ENCODE measurements at places on chromosomes 13 and 19.

DNA sequence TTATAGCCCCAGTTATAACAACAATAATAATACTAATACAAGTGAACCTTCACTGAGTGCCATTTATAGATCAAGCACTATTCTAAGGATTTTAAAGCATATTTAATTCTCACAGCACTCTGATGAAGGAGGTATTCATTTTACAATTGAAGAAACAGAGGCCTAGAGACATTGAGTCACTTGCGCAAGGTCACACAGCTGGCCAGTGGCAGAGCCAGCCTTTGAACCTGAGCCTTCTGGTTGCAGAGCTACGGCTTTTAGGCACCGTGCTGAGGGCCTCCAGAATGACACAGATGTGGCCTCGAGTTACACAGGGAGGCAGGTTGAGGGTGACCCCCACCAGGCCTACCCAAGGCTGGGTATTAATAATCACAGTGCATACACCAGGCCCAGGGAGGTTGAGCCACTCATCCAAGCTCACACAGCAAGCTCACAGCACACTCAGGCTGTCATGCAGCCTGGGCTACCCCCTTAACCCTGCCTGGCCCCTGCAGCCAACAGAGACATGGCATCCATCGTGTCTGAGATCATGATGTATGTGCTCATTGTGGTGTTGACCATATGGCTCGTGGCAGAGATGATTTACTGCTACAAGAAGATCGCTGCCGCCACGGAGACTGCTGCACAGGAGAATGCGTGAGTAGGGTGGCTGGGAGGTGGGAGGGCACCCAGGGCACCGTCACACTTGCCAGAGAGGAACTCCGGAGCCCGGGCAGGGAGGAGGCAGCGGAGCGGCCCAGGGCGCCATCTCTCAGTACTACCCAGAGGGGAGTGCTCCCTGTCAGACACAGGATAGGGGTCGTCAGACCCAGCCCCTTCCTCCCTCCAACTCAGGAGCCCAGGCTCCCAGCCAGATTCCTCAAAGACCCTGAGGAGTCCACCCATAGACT, 2.7 kb upstream of the HPN start:
- DNase-seq = no peak

- no peak for DNase-seq
These were observed 661.0 kb upstream of the MIR17HG start for GRCh38 chr13:90686442-90686841.

DNA sequence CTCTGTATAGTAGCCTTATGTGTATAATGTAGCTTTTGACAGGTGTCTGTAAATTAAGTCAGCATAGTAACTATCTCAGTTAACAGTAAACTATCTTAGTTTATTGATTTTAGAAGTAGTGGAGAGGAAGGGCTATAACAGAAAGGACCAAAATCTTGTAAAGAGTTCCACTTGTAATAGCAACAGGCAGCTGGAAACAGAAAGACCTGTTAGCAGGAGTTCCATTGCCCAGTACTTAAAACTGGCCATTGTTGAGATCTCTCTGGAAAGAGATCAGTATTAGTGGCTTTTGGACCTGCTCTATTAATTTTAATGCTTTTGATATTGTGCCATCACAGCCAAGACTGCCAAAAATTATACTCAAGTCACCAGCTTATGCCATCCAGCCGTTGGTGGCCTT, 32.0 kb upstream of the GARRE1 start:
- no peak for DNase-seq

- DNase-seq = no peak
These were observed 802.1 kb upstream of the SLITRK6 start for GRCh38 chr13:86601351-86601750.

GRCh38 chr19:49589502-49589905, 1.5 kb upstream of the PRR12 start:
- no peak for DNase-seq

DNA sequence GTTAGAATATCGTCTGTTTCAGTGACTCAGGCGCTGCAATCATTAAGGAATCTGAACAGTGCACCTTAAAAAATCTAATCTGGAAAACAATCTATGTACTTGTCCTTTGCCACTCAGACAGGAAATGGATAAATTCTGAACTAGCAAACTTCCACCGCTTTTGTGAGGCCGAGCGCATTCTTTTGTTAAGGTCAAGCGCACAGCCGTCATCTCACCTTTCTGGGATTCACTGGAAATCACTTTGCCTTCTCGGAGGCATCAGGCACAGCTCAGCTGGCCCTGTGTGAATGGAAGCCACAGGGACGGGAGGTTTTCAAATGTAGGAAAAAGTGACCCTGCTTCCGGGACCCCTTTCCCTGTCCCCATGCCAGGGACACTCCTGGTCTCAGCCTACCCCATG, 28.2 kb upstream of the SPACA7 start:
- no peak for DNase-seq

- DNase-seq = no peak
These were observed 13.1 kb downstream of the RGL3 start for GRCh38 chr19:11405846-11406643.

DNA sequence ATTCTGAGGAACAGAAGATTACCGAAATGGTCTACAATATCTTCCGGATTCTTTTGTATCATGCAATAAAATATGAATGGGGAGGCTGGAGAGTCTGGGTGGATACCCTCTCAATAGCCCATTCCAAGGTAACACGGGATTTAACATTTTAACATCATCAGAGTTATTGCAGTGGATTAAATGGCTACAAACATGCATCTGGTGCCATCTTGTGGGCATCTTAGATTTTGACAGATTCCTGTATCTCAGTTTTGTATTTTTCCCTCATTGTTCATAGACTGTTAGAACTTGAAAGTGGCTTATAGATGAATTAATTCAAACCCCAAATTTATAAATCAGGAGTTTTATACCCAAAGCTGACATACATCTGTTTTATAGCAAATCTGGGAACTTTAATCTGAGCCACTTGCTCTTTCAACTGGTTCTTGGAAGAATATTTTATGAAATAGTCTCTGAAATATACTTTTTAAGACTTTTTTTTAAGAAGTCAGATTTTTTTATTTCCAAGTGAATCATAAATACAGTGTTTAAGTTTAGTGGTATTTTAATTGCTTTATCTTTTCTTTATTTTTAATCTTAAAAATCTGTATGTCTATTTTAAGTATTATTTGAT, 215.2 kb downstream of the NBEA start:
- DNase-seq = no peak

- peak; percentile 58 for DNase-seq
These were observed 18.1 kb downstream of the DHRS12 start for GRCh38 chr13:51785712-51786424.

GRCh38 chr19:55464039-55464661, 401 bp downstream of the C19orf85 start:
- no peak for DNase-seq

GRCh38 chr13:99228737-99229691, 28.4 kb downstream of the UBAC2 start:
- no peak for DNase-seq

DNA sequence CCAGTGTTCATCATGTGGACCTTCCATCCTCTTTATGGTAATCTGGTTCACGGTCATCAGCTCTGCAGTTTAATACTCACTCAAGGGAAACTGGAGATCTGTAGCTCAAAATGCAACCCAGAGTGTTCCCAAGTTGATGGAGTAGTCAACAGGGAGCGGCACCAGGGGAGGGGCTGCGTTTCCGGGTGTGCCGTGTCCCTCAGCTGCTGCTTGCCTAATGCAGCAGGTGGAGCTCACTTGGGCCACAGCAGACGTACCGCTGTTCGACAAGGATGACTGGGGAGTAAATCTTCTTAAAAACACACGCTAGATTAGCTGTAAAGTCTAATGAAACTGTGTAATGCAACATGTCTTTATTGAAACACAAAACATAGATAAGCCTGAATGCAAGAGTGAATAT, 81.1 kb downstream of the TNFSF13B start:
- DNase-seq = no peak

Data from ovary (tissue), 10 donors.